ENCODE measurements at places on chromosomes 1 and 21. TPM values are rescaled to one million over a fixed set of nuclear protein-coding genes. Genes with fewer than 3 reads are reported as not detected.

Gene FAM110D
- total RNA-seq, result 1.00 TPM

Gene LENEP
- total RNA-seq, result 0.21 TPM

Gene FAM177B
- not detected for total RNA-seq

Gene CD34
- not detected for total RNA-seq

Gene CFHR5
- total RNA-seq, result not detected

Gene CD1D
- 6.4 TPM for total RNA-seq

- DNase-seq, result no peak
Measured at GRCh38 chr1:38693031-38693430, 166.5 kb downstream of the RRAGC start.

GRCh38 chr1:93518516-93518915, 70.6 kb downstream of the FNBP1L start:
- DNase-seq, result no peak

- DNase-seq, result no peak
Measured at GRCh38 chr21:16330082-16330907, 600.5 kb downstream of the USP25 start.

- DNase-seq, result no peak
Measured at GRCh38 chr1:244319283-244320132, 132.2 kb downstream of the ADSS2 start.

DNA sequence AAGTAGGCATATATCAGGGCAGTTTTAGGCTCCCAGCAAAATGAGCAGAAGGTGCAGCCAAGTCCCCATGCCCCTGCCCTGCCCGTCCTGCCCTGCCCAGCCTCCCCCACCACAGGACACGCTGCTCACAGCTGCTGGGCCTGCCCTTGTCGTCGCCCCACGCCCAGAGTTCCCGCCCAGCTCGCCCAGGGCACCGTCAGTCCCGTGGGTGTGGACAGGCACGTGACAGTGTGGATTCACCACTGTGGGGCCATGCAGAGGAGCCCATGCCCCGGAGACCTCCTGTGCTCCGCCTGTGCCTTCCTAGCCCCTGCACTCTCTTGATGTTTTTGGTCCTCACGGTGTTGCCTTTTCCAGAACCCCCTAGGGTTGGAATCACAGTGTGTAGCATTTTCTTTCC, 7.0 kb downstream of the FAAP20 start:
- no peak for DNase-seq

- DNase-seq, result no peak
Measured at GRCh38 chr1:220967911-220968310, 88.7 kb downstream of the HLX start.

DNA sequence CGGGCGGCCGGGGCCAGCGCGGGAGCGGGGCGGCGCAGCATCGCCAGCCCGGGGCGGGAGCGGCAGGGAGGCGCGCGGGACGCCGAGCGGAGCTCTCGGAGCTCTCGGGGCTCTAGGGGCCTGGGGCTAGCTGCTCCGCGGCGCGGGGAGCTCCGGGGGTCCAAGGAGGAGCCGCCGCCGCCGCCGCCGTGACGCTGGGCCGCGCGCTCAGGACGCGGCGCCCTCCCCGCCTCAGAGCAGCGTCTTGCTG, 147 bp downstream of the CLSTN1 start:
- no peak for DNase-seq

- no peak for DNase-seq
Measured at GRCh38 chr1:214449371-214449770, 102.0 kb downstream of the PTPN14 start.

DNA sequence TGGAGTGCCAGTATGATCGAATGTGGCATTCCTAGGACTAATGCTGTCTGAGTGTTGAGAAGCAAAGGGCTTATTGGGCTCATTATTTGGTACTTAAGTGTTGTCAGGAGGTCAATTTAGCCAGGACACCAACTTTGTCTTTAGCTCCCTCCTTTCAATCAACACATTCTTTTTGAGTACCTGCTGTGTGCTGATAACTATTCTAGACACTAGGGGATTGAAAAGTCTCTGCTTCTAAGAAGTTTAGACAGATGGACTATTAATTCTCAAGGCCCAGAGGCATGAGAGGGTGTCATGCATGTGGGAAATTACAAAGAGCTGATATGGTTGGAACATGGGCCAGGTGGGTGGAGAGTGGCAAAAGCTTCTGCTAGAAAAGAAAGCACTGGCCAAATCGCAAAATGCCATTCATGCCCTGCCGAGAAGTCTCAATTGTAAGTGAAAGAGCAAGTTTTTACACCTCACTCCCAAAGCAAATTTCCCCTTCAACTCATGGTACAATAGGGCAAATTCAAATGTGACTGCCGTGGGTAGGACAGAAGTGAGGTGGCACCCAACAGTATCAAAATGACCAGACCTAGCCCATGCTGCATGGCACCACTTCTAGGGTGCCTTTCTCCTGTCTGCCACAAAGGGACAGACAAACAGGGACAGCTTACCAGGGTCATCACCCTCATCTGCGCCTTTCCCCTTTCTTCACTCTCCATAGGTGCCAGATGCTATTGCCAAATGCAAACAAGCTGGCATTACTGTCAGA, 53.6 kb upstream of the LAX1 start:
- no peak for DNase-seq

- no peak for DNase-seq
Measured at GRCh38 chr1:54215523-54215922, 15.6 kb downstream of the MRPL37 start.

DNA sequence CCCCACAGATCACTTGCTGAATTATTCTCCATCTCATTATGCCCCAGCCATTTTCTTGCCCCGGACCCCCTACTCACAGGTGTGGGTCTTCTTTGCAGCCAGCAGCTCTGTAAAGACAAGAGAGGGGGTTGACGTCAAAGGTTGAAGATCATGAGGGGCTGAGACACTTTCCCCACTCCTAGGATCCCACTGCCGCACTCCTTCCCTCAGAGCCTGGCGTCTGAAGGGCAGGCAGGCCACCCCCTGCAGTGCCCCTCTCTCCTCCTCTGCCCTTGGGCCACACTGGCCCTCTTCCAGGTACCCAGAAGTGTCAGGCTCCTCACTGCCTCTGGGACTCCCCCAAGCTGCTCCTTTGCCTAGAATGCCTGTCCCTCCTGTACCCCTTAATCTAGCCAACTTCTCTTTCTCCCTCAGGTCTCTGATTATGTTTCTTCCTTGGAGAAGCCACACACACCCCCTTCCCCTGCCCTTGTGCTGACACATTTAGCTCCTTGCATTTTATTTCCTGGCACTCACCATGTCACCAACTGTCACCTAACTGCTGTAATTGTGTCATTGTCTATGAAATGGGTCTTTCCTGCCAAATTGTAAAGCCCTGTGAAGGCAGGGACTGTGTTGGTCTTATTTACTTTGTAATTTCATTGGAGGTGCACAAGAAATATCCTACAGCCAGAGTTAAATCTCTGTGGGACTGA, 2.1 kb downstream of the RORC start:
- peak; percentile 75 for DNase-seq
